Tibial nerve (tissue), 4 donors: ENCODE measurements at places on chromosomes 1 and 21.
A peak's percentile ranks its signal among the peaks of the same experiment; 100 is the strongest.

- no peaks in the 10 kb centered on the region for H3K27me3 ChIP-seq
- peaks cover 43% of the 10 kb centered on the region for H3K4me1 ChIP-seq
- no peaks in the 10 kb centered on the region for H3K36me3 ChIP-seq
- no peak overlapping the region for H3K27ac ChIP-seq
- no peak for DNase-seq
- H3K4me3 ChIP-seq = no peak overlapping the region
Observed at GRCh38 chr1:68175621-68176398, 56.5 kb downstream of the WLS start.

DNA sequence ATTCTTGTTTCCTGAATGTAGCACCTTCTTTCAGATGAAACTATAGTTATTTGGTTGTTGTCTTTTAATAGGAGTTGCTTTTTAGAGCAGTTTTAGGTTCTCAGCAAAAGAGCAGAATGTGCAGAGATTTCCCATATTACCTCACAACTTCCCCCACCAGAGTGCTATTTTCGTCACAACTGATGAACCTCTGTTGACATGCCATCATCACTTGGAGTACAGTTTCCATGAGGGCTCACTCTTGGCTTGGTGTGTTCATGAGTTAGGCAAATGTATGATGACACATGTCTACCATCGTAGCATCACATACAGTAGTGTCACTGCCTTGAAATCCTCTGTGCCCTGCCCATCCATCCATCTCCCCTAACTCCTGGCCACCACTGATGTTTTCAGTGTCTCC is 3.7 kb downstream of the IBA57 start:
- H3K27ac ChIP-seq = no peak overlapping the region
- peaks cover 23% of the 10 kb centered on the region for H3K4me1 ChIP-seq
- H3K27me3 ChIP-seq = no peaks in the 10 kb centered on the region
- no peak overlapping the region for H3K4me3 ChIP-seq
- DNase-seq = no peak

DNA sequence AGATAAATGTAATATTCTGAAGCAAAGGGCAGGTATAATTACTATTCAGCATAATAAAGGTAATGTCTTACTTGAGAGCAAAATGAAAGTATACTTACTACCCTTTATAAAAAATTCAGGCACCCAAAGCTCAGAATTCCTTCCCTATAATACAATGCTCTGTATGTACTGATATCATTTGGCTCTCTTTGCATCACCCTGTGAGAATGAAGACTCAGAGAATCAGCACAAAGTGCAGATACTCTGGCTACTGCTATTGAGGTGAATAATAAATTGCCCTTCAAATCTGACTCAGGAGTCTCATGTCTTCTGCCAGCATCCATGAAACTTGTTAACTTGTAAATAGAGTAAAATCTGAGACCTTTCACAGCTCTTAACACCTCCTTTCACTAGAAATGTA is 108.5 kb upstream of the KCTD3 start:
- H3K36me3 ChIP-seq = no peaks in the 10 kb centered on the region
- no peak overlapping the region for H3K4me3 ChIP-seq
- no peak overlapping the region for H3K27ac ChIP-seq
- H3K27me3 ChIP-seq = no peaks in the 10 kb centered on the region

GRCh38 chr1:178294654-178295053 is 200.8 kb downstream of the RASAL2 start:
- no peak overlapping the region for H3K4me3 ChIP-seq
- H3K27me3 ChIP-seq = no peaks in the 10 kb centered on the region
- no peaks in the 10 kb centered on the region for H3K36me3 ChIP-seq

- peaks cover 52% of the 10 kb centered on the region for H3K4me1 ChIP-seq
- no peak overlapping the region for H3K27ac ChIP-seq
- no peak for DNase-seq
- no peaks in the 10 kb centered on the region for H3K27me3 ChIP-seq
- H3K4me3 ChIP-seq = no peak overlapping the region
- no peaks in the 10 kb centered on the region for H3K36me3 ChIP-seq
Observed at GRCh38 chr21:45892156-45892915, 89.2 kb upstream of the COL6A1 start.

DNA sequence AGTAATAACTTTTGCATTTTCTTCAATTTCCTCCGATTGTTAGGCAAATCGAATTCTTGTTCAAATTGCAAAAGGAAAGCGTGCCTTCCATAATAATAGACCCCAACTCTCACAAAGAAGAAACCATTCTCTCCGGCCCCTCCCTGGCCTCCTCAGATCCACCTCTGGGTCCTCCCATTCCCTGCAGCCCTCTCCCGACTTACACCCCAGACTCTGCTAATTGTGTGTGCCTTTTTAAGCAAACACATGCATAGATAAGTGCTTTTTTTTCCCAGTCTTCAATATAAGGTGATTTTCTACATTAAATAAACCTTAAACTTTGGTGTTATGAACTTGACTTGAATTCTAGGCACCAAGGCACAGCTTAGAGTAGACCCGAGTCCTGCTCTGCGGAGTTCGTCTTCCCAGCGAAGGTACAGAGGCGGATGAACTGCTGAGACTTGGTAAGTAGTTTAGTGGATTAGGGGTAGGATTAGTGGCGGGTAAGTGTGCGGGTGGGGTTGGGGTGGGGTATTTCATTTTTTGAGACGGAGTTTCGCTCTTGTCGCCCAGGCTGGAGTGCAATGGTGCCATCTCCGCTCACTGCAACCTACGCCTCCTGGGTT is 1.5 kb downstream of the L1TD1 start:
- no peak overlapping the region for H3K4me3 ChIP-seq
- no peaks in the 10 kb centered on the region for H3K36me3 ChIP-seq
- no peak for DNase-seq
- H3K4me1 ChIP-seq = no peaks in the 10 kb centered on the region
- no peaks in the 10 kb centered on the region for H3K27me3 ChIP-seq

GRCh38 chr1:226674892-226675714 is 64.0 kb downstream of the ITPKB start:
- no peak for DNase-seq
- H3K4me1 ChIP-seq = peaks cover 48% of the 10 kb centered on the region
- H3K27me3 ChIP-seq = no peaks in the 10 kb centered on the region
- H3K27ac ChIP-seq = peak overlapping the region; percentile 98

- no peak for DNase-seq
- H3K27me3 ChIP-seq = no peaks in the 10 kb centered on the region
- peak overlapping the region; percentile 50 for H3K27ac ChIP-seq
- no peaks in the 10 kb centered on the region for H3K36me3 ChIP-seq
- no peak overlapping the region for H3K4me3 ChIP-seq
- H3K4me1 ChIP-seq = peaks cover 3% of the 10 kb centered on the region
Observed at GRCh38 chr1:81493102-81493869, 307.4 kb upstream of the ADGRL2 start.

GRCh38 chr1:18463063-18463462 is 17.7 kb upstream of the KLHDC7A start:
- H3K27ac ChIP-seq = no peak overlapping the region
- H3K4me1 ChIP-seq = no peaks in the 10 kb centered on the region
- no peak for DNase-seq

GRCh38 chr1:29810121-29811120 is 574.1 kb downstream of the PTPRU start:
- no peak overlapping the region for H3K4me3 ChIP-seq
- no peaks in the 10 kb centered on the region for H3K4me1 ChIP-seq
- no peaks in the 10 kb centered on the region for H3K27me3 ChIP-seq
- no peak overlapping the region for H3K27ac ChIP-seq
- H3K36me3 ChIP-seq = no peaks in the 10 kb centered on the region
- DNase-seq = no peak

- H3K4me3 ChIP-seq = no peak overlapping the region
- peaks cover 95% of the 10 kb centered on the region for H3K4me1 ChIP-seq
- H3K36me3 ChIP-seq = peaks cover 49% of the 10 kb centered on the region
- DNase-seq = no peak
- H3K27me3 ChIP-seq = no peaks in the 10 kb centered on the region
- H3K27ac ChIP-seq = no peak overlapping the region
Observed at GRCh38 chr1:56534130-56534651, 45.2 kb downstream of the PLPP3 start.

DNA sequence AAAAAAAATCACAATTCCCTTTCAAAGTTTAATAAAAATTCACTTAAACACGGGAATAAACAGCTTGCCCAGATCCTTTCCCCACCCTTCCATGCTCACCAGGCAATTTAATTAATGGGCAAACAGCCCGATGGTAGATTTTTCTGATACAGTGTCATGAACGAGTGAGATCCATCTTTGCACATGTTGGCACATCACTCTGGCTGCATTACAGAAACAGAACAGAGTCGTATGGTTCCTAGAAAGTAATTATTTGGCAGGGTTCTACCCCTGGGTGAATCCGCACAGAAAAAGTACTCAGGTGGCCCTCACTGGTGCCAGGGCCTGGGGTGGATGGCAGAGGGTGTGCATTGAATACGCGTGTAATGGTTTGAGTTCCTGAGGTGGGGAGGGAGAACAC is 24.6 kb upstream of the OVAAL start:
- DNase-seq = no peak
- no peaks in the 10 kb centered on the region for H3K4me1 ChIP-seq
- no peak overlapping the region for H3K4me3 ChIP-seq
- H3K36me3 ChIP-seq = no peaks in the 10 kb centered on the region

- DNase-seq = no peak
- no peaks in the 10 kb centered on the region for H3K27me3 ChIP-seq
- H3K27ac ChIP-seq = no peak overlapping the region
- H3K4me1 ChIP-seq = peaks cover 5% of the 10 kb centered on the region
- no peaks in the 10 kb centered on the region for H3K36me3 ChIP-seq
Observed at GRCh38 chr1:232528472-232529089, 101.4 kb downstream of the SIPA1L2 start.
